Neural crest cell (in vitro differentiated cells): ENCODE measurements at places on chromosomes 7 and 10.
A peak's percentile ranks its signal among the peaks of the same experiment; 100 is the strongest.

- H3K27me3 ChIP-seq = peaks cover 14% of the 10 kb centered on the region
- no peak overlapping the region for H3K27ac ChIP-seq
- H3K4me3 ChIP-seq = no peak overlapping the region
- no peaks in the 10 kb centered on the region for H3K36me3 ChIP-seq
- DNase-seq = no peak
These were observed 88.1 kb downstream of the UNCX start for GRCh38 chr7:1320616-1321240.

GRCh38 chr10:119231654-119232053 is 24.3 kb downstream of the GRK5 start:
- peaks cover 11% of the 10 kb centered on the region for H3K4me1 ChIP-seq
- H3K27ac ChIP-seq = no peak overlapping the region
- peaks cover 10% of the 10 kb centered on the region for H3K36me3 ChIP-seq
- no peak for DNase-seq
- H3K27me3 ChIP-seq = no peaks in the 10 kb centered on the region
- no peak overlapping the region for H3K4me3 ChIP-seq

DNA sequence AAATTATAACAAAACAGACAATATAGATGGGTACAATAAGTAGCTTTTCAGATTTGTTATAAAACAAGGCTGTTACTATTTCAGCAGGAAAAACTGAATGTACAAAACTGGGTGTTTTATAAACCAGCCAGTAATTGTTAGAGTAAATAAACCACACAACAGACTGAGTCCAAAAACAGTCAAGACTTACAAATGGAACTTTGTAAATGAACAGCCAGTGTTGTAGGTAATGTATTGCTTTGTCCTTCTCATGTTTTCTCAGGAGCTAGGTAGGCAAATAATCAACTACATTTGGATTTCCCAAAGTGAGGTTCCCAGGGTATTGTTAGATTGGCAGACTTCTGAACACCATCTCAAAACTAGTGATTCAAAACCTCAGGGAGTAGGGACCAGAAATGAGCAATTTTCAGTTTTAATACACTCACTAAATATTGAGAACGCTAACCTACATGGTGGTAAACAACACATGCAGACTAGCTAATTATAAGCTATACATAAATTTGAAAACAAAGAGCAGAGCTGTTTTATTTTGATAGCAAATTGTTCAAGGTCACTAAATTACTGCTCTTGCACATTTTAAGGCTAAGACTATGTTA is 36.2 kb downstream of the HERPUD2 start:
- DNase-seq = no peak
- H3K36me3 ChIP-seq = peaks cover 69% of the 10 kb centered on the region
- H3K4me3 ChIP-seq = no peak overlapping the region
- no peaks in the 10 kb centered on the region for H3K4me1 ChIP-seq
- no peak overlapping the region for H3K27ac ChIP-seq
- no peaks in the 10 kb centered on the region for H3K27me3 ChIP-seq

DNA sequence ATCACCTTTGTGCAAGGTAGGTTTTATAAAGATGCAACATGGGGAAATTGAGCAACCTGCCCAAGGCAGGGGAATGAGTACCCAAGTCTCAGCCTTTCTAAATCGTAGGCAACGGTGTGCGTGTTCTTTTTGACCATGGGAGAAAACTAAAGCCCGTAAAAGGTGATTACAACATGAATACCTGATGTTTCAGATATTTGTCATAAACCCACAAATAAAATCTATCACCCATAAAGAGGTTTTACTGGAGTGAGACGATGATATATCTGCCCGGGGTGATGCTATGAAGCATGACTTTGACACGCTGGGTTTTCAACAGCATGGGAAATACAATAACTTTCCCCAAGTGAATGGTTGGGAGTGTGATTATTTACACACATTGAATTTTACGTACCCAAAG is 406.3 kb upstream of the KLF6 start:
- no peaks in the 10 kb centered on the region for H3K36me3 ChIP-seq
- DNase-seq = no peak
- H3K27ac ChIP-seq = no peak overlapping the region
- peaks cover 1% of the 10 kb centered on the region for H3K4me1 ChIP-seq
- no peak overlapping the region for H3K4me3 ChIP-seq
- no peaks in the 10 kb centered on the region for H3K27me3 ChIP-seq

- H3K36me3 ChIP-seq = peaks cover 5% of the 10 kb centered on the region
- DNase-seq = no peak
- H3K27me3 ChIP-seq = no peaks in the 10 kb centered on the region
- H3K27ac ChIP-seq = no peak overlapping the region
These were observed 157.3 kb upstream of the BET1 start for GRCh38 chr7:94161476-94161875.

DNA sequence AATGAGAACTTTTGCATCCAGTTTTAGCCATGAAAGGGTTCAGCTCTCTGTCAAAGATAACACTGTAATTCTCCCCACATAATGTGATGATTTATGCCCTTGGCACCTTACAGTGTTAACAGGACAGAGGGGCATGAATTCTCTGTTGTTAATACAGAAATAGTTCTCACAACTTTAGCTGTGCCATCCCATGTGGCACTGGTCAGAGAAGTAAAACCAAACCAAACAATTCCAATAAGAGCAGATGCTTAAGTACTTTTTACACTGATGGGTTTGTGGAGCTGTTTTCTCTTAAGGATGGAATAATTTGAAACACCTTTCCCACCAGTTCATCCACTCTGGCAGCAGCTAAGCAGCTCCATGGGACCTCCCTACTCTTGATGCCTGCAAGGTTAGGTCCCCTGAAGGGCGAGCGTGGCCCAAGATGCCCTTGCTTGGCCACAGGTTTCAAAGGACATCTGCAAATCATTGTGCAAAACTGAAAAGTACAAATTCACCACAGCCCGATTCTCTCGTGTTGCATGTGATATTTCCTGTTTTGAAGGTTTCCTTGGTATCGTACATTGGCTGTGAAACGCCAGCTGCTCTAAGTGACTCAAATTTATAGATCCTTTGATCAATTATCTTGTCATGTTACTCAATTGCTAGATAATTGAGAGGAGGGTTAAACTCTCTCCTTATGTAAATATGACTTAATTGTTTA is 82.5 kb upstream of the CREB5 start:
- no peaks in the 10 kb centered on the region for H3K36me3 ChIP-seq
- H3K4me1 ChIP-seq = no peaks in the 10 kb centered on the region
- no peaks in the 10 kb centered on the region for H3K27me3 ChIP-seq
- no peak overlapping the region for H3K27ac ChIP-seq
- no peak overlapping the region for H3K4me3 ChIP-seq
- no peak for DNase-seq

GRCh38 chr7:74498354-74498753 is 44.6 kb downstream of the GTF2IRD1 start:
- no peaks in the 10 kb centered on the region for H3K27me3 ChIP-seq
- no peak overlapping the region for H3K27ac ChIP-seq
- H3K4me3 ChIP-seq = no peak overlapping the region

DNA sequence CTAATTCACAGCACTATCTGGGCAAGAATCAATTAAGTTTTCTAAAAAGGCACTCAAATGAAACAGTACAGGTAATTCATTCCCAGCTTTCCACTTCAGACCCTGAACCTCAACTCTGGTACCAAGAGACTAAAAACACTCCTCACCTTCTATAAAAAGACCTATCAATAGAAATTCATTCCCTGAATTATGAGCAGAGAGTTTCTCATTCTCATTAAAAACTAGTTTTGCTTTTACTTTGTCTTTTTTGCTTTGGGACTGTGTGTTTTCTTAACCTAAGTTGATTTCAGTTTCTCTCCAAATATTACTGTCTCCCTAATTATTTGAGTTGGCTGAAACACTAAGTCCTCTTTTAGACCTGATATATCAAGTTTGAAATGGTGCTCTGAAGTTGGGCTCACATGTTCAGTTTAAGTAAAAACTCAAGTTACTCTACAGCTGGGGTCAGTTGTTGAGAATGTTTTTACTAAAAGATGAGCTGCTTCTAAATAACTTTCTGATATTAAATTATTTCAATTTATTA is 189.5 kb downstream of the JAZF1 start:
- peaks cover 7% of the 10 kb centered on the region for H3K36me3 ChIP-seq
- no peaks in the 10 kb centered on the region for H3K4me1 ChIP-seq
- no peak overlapping the region for H3K27ac ChIP-seq
- H3K4me3 ChIP-seq = no peak overlapping the region

DNA sequence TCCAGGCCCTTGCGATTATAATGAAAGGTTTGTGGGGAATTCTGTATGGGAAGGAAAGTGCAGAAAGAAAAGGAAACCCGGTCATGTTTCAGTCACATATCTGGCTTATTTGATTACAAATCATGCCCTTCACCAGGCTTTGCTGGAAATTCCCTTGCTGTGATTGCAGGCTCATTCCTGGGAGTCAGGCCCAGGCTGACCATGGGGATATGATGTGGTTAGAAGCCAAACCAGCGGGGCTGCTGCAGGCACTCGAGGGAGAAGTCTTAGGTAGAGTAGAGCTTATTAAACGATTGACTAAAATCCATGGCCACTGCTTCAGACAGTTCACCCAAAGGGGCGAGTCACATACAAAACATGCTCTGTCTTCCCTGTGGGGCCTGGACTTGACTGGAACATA is 16.2 kb downstream of the PKD1L1 start:
- no peak overlapping the region for H3K4me3 ChIP-seq
- H3K27ac ChIP-seq = no peak overlapping the region
- no peaks in the 10 kb centered on the region for H3K36me3 ChIP-seq
- no peaks in the 10 kb centered on the region for H3K27me3 ChIP-seq
- DNase-seq = no peak
- peaks cover 34% of the 10 kb centered on the region for H3K4me1 ChIP-seq

DNA sequence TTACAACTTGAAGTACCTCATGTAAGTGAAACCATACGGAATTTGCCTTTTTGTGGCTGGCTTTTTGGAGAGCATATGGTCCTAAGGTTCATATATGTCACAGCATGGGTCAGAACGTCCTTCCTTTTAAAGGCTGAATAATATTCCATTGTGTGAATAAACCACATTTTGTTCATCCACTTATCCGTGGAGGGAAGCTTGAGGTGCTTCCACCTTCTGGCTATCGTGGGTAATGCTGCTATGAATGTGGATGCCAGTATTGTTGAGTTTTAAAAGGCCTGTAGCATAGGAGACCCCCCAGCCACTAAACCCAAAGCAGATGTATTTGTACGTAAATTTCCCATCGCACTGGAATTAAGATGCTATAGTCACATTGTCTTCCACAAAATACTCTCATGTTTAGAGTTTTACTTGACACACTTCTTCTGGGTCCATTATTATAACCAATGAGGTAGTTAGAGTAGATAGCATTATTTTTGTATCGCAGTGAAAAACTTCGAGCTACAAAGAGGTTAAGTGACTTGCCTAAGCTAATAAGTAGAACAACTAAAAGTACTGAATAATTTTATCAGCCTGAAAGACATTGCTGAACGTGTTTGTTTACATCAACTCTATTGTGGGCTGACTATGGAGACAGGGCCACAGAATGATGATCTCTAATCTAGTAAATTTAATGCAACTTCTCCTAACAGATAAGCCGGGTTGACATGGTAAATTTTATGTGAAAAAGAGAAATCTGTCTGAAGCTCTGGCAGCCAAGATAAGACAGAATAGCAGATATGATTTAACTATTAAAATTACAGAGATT is 183.0 kb upstream of the CTBP2 start:
- no peak overlapping the region for H3K4me3 ChIP-seq
- no peaks in the 10 kb centered on the region for H3K36me3 ChIP-seq
- no peaks in the 10 kb centered on the region for H3K27me3 ChIP-seq
- H3K4me1 ChIP-seq = peaks cover 4% of the 10 kb centered on the region
- peak; percentile 13 for DNase-seq

GRCh38 chr7:116041615-116042014 is 11.1 kb upstream of the TFEC start:
- DNase-seq = no peak
- H3K27ac ChIP-seq = peak overlapping the region; percentile 12
- no peaks in the 10 kb centered on the region for H3K36me3 ChIP-seq
- H3K4me1 ChIP-seq = no peaks in the 10 kb centered on the region
- no peak overlapping the region for H3K4me3 ChIP-seq

GRCh38 chr7:106281585-106282318 is 3.0 kb downstream of the NAMPT start:
- no peak for DNase-seq
- H3K4me3 ChIP-seq = peak overlapping the region; percentile 62
- no peaks in the 10 kb centered on the region for H3K36me3 ChIP-seq
- H3K27ac ChIP-seq = no peak overlapping the region
- peaks cover 35% of the 10 kb centered on the region for H3K4me1 ChIP-seq

DNA sequence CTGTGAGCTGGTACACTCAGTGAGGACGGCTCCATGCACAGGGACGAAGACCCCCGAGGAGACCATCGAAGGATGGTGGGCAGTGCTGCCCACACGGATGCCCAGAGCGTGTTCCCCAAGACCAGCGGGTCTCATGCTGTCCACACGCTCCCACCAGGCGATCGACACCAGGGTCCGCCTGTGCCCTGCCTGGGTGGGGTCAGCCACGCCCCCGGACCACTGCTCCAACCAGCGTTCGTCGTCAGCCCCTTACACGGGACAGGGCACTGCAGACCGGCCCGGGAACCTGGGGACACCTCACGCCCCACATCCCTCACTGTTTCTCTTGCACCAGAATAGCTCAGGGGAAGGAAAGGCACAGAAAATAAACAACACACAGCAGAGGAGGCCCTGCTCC is 223.5 kb downstream of the DNAJB6 start:
- no peaks in the 10 kb centered on the region for H3K27me3 ChIP-seq
- DNase-seq = no peak
- peaks cover 7% of the 10 kb centered on the region for H3K4me1 ChIP-seq
- H3K36me3 ChIP-seq = peaks cover 6% of the 10 kb centered on the region

- peaks cover 23% of the 10 kb centered on the region for H3K4me1 ChIP-seq
- no peak overlapping the region for H3K27ac ChIP-seq
- H3K36me3 ChIP-seq = no peaks in the 10 kb centered on the region
- no peak overlapping the region for H3K4me3 ChIP-seq
- DNase-seq = no peak
- no peaks in the 10 kb centered on the region for H3K27me3 ChIP-seq
These were observed 763.3 kb downstream of the MAGI2 start for GRCh38 chr7:78690174-78690573.

DNA sequence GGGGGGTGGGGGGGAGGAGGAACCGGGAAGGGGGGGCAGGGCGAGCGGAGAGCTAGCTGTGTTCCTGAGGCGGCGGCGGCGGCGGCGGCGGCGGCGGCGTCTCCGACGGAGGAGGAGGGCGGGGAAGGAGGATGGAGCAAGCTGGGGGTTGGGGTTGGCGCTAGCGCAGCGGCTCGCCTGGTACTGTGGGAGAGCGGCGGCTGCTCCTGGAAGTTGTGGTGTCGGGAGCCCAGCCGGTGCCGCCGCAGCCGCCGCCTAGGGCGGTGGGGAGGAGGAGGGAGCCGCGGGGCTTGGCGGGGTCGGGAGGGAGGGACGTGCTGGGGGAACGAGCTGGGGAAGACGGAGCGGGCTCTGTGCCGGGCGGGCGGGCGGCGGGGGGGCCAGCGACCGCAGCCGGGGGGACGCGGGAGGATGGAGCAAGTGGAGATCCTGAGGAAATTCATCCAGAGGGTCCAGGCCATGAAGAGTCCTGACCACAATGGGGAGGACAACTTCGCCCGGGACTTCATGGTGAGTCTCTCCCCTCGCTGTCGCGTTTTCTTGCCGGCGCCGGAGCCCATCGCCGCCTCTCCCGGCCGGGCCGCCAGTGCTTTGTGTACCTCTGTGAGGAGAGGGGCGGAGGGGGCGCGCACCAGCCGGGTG is at the start of gene PTPN12:
Gene PTPN12, plus strand, starts transcription at position 160 of the 642 bp plus-strand sequence. Its CDS starts 252 bp downstream, at position 412.
- H3K27me3 ChIP-seq = peaks cover 4% of the 10 kb centered on the region
- peak within 1 kb of the TSS; percentile 99 for H3K27ac ChIP-seq
- peak; percentile 50 for DNase-seq
- H3K4me1 ChIP-seq = peaks cover 46% of the 10 kb centered on the region

- H3K4me3 ChIP-seq = peak overlapping the region; percentile 85
- no peaks in the 10 kb centered on the region for H3K36me3 ChIP-seq
- no peaks in the 10 kb centered on the region for H3K27me3 ChIP-seq
- no peak overlapping the region for H3K27ac ChIP-seq
- peaks cover 31% of the 10 kb centered on the region for H3K4me1 ChIP-seq
These were observed 1.2 kb upstream of the ANLN start for GRCh38 chr7:36388423-36388822.
